ENCODE measurements at places on chromosomes 7 and 10.

DNA sequence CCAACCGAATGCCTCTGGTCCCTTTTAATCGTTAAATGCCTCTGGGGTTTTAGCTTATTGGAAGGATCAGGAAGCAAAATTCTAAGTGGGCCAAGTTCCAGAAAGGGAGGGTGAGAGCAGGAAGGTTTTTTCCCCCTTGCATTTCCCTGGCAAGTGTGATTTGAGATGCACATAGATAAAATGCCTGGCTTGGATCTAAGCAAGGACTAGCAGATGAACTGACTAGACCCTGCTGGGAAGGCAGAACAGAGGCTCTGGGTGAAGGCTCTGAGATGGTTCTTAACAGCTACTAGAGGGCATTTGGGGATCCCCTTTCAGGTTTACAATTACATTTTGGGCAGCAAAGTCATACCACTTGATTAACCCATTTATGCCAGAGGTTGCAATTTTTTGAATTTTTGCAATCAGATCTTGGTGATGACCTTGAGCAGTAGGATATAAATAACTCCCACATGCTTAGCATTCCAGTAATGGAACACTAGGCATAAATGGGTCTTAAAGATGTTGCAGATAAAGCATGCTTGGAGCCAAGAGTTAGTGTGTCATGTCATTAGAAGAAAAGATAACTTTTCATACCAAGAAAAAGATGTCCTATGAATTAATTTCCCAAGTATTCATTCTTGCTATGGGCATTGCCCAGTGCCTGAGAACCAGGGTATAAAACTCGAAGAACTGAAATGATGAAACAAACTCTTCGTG is 205.9 kb downstream of the SEC23IP start:
- no peak for DNase-seq

DNA sequence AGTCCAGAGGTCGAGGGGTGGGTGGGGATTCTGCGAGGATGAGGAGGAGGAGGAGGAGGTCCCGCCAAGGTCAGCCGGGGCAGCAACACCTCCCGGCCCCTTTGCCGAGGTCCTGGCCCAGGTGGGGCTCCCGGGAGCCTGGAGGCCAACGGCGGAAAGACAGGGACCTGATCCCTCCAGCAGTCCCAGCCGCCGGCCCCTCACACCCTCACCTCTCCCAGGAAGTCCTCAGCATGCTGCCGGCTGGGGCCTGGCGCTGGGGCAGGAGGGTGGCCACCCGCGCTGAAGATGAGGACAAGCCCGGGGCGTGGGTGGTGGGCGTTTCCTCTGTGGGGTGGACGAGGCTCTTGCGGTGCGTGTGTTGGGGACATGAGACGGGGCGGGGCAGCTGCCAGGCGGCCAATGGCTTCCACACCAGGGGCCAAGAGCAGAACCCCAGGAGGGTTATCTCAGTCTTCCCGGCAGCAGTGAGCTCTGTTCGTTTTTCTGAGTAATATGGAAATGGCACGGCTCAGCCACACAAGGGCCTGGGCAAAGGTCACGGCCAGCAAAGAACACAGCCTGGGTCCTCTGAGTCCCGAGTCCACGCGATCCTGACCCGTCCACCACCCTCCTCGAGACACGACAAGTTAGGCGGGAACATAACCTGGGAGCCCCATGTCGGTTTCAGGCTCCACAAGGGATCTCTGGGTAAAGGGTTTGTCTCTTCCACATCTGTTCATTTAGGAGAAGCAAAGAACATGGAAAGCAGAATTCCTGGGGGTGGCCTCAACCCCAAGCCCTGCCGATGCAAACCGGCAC is 82.9 kb upstream of the PDGFA start:
- no peak for DNase-seq

DNA sequence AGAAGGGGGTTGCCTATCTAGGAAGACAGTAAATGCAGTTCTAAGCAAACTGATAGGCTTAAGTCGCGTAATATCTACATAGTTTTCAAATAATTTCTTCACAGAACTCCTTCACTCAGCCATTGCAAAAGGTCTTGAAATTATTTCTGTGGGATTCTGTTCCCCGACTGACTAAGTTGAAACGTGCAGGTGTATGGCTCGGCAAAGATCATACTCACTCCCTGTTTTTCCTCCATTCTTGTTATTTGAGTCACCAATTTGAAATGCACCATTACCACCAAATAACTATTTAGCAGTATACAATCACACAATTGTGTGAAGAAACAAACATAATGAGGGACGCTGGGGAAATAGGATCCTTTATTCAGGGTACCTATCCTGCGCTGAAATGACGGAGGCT is 771.1 kb downstream of the GATA3 start:
- DNase-seq, result no peak

DNA sequence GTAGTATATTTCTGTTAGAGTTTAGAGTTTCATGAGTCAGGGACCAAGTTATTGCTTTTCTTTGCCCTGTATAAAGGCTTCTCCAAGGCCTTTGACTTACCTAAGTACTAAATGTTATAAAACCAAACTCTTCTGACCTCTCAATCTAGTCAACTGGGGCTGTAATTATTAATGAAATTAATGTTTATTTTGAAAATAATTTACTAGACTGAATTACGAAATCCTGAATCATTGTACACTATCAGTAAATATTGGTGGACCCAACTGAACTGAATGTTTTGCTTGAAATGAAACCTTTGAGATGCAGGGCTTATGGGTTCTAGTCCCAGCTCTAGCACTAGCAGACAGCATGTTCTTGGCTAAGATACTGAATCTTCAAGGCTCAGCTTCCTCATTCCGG is 1.7 kb upstream of the CYP2C9 start:
- no peak for DNase-seq

DNA sequence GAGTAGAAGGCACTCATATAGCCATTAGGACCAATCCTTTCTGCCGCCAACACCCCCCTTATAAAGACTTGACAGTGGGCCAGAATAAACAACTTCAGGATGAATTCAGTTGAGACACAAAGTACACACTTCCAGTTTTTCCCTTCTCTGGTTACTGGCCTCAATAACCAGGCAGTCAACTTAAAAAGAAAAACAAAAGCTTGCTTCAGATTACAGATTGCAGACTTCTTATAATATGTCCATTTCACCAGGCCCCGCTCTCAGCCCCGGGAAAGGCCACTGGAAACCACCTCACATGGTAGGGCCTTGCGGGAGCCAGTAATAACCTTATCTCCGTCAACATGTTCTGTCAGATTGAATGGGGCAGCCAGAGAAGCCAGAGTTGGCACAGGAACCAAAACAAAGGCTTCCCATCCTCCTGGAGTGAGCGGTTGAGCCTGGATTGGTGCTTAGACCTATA is 108.8 kb downstream of the EGFR start:
- no peak for DNase-seq

- DNase-seq, result no peak
These were observed 814.6 kb upstream of the AUTS2 start for GRCh38 chr7:68783684-68784083.

DNA sequence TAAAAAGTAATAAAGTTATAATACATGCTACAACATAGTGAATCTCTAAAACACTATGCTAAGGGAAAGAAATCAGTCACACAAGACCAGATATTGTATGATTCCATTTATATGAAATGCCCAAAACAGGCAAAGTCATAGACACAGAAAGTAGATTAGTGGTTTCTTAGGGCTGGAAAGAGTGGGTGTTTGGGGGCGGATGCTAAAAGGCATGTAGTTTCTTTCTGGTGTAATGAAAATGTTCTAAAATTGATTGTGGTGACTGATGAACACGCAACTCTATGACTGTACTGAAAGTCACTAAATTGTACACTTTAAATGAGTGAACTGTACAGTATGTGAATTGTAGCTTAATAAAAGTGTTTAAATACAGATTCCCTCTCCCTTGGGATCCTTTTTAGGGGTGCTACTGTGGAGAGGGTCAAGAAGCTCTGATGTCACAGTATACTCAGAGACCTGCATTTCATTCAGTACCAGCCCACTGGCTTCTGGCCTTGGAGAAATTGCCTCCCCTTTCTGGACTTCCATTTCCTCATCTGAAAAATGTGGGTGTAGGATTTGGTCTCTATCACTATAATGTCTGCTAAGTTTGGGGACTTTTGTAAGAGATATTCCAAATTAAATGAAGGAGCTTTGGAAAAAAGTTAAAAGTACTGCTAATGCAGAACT is 46.4 kb downstream of the AOAH start:
- DNase-seq, result no peak

DNA sequence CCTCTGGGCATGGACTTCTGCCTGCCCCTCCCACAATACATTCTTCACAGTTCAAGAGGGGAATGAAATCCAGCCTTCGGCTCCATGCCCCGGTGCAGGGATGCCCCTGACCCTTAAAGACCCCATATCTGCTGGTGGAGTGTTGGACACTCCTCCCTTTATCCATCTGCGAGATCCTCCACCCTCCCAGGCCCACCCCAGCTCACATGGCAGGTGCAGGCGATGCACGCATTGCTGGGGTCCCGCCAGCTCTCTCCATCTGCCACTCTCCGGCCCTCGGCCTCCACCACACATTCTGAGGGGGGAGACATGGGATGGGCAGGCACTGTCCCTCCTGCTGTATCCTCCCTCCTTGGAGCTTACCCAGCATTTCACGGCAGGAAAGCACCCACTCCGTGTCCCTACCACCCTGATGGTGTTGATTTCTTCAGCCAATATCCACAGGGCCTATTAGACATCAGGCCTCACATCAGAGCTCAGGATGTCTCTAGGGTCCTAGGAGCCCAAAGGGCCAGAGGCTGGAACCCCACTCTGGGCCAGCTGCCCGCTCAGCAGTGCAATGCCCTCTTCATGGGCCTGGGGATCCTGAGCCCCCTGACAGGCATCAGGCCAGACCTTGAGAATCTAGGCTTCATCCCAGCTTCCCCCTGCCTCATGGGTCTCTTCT is 18.3 kb downstream of the ATP6V1F start:
- DNase-seq, result peak; percentile 22

- DNase-seq, result no peak
These were observed 17.3 kb upstream of the C10orf95 start for GRCh38 chr10:102468683-102469082.

- DNase-seq, result no peak
These were observed 14.0 kb downstream of the LRRC17 start for GRCh38 chr7:102926783-102927140.

DNA sequence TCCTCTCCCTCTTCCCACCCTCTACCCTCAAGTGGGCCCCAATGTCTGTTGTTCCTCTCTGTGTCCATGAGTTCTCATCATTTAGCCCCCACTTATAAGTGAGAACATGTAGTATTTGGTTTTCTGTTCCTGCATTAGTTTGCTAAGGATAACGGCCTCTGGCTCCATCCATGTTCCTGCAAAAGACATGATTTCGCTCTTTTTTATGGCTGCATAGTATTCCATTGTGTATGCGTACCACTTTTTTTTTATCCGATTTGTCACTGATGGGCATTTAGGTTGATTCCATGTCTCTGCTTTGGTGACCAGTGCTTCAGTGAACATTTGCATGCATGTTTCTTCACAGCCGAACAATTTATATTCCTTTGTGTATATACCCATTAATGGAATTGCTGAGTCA is 51.7 kb upstream of the ATP6V0A4 start:
- DNase-seq, result no peak

DNA sequence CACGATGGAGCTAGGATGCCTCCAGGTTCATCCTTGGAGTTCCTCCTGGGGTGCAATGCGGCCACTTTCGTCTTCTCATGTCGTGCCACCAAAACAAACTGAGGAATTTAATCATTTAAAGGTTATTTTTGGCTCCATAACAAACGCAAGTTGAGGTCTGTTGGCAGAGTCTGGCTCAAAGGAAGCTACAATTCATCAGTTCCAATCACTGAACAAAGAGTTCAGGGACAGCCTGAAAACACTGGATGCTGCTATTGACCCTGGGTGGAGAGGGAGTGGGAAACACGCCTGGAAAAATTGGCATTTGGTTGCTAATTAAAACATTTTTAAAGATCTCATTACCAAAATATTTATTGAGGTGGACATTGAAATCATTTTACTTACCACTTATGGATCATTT is 11.4 kb upstream of the MGMT start:
- DNase-seq, result no peak

DNA sequence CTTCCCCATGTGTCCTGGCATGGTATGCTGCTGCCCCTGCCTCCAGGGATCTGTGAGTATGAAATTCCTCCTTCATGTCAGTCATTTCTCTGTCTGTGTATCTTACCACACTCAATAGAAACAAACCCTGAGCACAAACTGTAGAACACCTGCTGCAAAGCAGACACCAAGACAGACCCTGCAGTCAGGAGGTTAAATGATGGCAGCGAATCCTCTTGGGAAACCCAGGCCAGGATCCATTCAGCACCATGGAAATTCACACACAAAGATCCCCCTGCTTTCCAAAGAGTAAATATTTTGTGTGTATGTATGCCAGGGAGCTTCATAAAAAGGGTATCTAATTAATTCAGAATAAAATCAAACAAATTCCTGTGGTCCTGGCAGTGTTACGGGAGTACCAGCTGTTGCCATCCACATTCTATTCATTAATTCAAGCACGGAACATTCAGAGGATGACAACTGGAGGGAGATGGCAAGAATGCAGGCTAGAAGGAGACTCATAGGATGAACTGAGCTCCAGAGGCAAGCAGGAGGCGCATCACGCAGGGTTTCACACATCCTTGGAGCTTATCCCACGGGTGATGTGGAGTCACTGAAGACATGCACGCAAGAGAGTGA is 14.8 kb downstream of the ITIH5 start:
- DNase-seq, result no peak

DNA sequence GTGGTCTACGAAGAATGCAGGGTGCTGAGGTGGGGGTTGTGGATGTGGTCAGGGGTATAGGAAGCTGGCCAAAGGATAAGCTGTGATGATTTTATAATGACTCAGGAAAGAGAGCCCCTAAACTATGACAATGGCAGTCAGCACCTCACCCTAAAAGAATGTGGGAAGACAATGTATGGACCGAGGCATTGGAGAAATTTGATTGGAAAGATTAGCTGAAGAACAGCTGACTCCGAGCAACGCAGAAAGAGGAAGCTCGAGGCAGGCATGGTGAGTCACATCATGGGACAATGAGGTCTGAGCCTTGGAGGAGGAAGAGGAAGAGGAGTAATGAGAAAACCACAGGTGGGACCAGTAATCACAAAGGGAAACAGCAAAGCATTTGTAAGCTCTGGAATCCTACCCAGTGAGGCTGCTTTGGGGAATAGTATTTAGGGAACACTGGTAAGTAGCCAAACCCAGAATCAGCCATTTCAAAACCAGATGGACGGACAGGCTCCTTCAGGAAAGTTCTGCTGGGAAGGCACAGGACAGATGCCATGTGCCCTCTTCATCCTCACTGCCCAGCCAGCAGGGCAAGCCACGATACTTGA is 295.4 kb downstream of the PRPF18 start:
- DNase-seq, result no peak

- no peak for DNase-seq
These were observed 17.3 kb downstream of the MGAM start for GRCh38 chr7:142012825-142013511.

GRCh38 chr7:140526787-140527664 is 47.7 kb upstream of the MKRN1 start:
- no peak for DNase-seq

DNA sequence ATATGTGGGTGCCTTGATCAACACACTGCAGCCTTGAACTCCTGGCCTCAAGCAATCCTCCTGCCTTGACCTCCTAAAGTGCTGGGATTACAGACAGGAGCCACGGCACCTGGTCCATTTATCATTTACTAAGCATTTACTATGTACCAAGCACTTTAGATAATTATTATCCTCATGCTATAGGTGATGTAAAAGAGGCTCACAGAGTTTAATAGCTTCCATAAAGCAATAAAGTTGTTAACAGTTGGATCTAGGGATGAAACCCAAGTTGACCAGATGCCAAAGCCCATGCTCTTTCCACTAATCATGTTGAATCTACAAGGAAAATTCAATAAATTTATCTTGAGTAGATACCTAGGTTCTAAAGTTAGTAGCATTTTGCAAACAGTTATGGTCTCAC is 5.0 kb downstream of the NAPEPLD start:
- DNase-seq, result no peak
